ENCODE measurements at places on chromosomes 16 and 17.

DNA sequence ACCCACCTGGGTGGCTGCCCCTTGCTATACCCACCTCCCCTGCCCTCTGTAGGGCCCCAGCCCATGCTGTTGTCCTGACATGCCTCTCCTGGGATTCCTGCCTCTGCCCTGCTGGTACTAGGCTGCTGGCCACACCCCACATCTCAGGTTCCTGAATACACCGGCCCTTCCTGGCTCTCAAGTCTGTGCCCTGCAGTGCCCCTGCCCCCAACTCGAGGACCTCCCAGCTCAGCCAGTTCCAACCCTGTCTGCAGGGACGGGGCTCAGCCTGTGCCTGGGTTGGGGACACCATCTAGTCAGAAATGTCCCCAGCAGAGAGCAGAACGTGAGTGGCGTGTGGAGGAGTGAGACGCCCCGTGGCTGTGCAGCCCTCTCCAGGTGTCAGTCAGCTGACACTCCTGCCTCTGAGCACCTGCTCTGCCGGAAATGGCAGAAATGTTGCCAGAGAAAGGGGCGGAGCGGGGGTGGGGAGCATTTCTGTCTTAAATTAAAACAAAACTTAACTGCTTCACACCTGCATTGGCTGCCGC is 28.7 kb downstream of the ACSF3 start:
- DNase-seq: peak; percentile 51

DNA sequence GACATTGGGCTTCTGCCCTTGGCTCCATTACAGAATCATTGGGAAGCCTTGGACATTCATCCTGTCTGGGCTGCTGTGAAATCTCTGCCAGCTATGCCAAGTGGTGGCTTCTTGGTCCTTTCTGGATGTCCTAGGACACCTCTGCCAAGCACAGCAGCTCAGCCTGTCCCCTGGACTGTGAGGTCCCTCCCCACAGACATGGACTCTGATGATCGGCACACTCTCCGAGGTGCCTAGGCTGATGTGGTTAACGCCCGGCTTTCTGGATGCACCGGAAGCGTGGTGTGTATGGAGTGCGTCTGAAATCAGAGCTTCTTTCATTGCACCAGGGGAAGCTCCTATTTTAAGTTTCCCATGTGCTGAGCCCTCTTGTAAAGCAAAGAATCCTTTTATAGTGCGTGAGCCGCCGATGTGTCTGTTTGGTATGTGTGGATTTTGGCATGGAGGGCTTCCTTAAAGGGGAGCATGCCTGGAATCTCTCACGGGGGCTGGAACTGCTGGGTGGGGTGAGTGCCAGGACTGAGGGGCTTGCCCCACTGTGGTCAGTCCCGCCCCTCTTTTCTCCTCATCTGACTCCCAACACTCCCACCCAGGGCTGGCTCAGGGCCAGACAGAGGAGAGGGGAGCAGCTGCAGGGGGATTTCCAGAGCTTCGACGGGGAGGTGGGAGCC is 7.0 kb upstream of the ARHGAP23 start:
- DNase-seq: no peak

DNA sequence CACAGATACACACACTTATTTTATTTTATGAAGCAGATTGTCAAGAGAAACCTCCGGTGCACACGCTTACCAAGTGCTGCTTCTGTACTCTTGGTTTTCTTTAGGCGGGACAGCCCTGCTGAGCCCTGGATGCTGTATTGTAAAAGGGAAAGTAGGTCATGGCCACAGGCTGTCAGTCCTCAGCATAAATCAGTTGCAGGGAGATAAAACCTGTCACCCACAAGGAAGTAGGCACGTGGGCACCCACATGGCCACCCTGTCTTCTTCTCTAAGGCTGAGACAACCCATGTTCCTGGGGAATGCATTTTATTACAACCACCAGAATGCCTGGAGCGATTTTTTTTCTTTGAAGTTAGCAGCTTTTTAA is 59.3 kb downstream of the ASIC2 start:
- DNase-seq: no peak

GRCh38 chr17:40371261-40371929 is 6.9 kb upstream of the GJD3 start:
- DNase-seq: no peak

DNA sequence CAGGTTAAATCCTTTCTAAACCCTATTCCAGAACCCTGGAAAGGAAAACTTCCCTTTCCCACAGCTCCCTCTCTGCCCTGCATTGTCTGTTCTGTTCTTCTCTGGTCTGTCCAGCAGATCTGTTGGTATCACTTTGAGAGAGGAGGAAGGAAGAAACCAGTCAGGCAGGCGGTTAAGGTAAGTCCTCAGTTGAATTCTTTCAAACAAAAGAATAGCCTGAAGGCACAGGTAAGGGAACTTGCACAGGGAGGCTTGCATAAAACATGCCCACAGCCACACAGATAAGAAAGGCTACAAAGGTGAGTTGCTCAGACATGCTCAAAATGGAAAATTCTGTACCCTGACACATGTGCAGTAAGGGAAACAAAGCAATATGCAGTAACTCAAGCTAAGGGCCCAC is 595.7 kb upstream of the CDH5 start:
- no peak for DNase-seq

- no peak for DNase-seq
These were observed 821.1 kb upstream of the EEF2KMT start for GRCh38 chr16:5918567-5919130.

DNA sequence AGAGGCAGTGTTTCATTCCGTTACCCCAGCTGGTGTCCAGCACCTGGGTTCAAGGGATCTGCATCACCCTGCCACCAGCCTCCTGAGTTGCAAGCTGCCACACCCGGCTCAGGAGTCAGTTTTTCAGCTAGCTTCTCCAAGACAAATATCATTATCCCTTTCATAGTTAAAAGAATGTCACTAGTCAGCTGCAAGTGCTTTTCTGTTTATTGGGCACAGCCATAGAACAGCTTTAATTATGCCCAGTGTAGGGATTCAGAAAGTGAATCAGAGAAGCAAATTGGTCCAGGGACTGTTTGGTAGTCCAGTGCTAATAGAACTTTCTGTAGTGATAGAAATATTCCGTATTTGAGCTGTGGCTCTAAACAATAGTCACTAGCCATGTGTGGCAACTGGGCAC is 2.9 kb upstream of the AOC3 start:
- no peak for DNase-seq

GRCh38 chr17:82299452-82299851 is 18.0 kb downstream of the CD7 start:
- no peak for DNase-seq

DNA sequence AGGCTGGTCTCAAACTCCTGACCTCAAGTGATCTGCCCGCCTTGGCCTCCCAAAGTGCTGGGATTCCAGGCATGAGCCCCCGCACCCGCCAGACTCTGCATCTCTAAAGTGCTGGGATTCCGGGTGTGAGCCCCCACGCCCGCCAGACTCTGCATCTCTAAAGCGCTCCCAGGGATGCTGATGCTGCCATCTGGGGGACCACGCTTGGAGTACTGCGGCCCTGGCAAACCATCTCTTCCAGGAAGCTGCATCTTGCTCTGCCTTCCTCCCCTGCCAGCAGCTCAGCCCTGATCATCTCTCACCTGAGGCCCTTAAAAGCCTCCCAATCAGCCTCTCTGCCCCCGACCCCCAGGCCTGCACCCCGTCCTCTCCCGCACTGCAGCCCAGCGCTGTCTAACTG is 4.1 kb downstream of the CEP295NL start:
- DNase-seq: no peak

DNA sequence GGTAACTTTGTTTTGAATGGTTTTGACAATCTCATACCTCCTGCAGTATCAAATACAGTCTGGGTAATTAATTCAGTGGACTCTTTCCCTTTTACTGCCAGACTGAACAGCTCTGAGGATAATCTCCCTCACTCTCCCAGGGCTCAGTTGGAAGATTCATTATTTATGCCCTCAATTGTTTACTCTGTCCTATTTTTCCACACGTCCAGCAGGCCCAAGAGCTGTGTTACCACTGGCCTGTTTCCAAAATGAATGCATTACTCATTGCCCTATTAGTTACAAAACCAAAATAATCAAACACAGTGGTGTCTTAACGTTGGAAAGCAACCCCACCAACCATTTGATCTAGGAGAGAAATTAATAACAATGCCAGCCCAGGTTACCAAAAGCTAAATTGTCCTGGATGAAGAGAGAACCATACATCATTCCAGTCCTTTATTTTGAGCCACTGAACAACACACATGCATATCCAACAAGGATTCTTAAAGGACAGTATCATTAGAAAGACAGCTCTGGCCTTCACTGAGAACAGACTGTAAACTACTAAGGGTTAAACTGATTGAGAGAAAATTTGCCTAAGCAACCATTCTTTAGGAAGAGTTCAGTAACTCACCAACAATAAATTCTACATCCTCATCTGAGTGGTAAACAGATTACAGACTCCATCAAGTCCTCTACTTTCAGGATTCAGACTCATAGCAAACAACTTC is 34.5 kb downstream of the FAM222B start:
- no peak for DNase-seq

DNA sequence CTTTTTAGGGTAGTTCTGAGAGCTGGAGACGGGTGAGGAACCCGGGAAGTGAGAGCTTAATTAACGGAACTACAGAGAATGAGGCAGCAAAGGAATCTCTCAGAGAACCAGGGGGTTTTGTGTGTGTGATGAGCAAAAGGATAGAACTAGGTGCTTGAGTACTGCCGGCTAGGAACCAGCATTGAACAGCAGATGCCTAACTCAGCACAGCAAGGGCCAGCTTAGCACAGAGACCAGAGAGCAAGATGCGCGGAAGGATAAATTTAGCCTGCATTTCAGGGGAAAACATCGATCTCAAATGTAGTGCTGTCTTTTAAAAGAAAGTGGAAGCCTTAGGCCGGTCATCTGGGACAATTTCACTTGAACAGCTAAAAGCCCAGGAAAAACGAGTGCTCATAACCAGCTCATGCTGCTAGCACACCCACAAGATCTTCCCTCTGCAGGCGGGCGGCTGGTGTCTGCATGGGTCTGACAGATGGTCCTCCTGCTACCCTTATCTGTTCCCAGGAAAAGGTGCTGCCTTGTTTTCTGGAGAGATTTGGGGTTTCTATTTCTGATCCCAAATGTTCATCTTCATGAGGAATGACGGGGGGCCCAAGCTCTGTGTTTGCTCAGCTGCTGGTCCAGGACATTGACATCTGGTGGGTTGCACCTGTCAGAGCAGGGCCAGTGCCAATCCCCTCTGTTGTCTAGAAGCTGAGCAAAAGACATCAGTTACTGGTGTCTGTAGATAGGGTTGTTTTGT is 103.9 kb downstream of the SOCS1 start:
- peak; percentile 69 for DNase-seq

GRCh38 chr17:2685696-2686095 is 25.9 kb downstream of the CLUH start:
- DNase-seq: no peak

- DNase-seq: no peak
These were observed 86.9 kb upstream of the CBX4 start for GRCh38 chr17:79926142-79926604.

DNA sequence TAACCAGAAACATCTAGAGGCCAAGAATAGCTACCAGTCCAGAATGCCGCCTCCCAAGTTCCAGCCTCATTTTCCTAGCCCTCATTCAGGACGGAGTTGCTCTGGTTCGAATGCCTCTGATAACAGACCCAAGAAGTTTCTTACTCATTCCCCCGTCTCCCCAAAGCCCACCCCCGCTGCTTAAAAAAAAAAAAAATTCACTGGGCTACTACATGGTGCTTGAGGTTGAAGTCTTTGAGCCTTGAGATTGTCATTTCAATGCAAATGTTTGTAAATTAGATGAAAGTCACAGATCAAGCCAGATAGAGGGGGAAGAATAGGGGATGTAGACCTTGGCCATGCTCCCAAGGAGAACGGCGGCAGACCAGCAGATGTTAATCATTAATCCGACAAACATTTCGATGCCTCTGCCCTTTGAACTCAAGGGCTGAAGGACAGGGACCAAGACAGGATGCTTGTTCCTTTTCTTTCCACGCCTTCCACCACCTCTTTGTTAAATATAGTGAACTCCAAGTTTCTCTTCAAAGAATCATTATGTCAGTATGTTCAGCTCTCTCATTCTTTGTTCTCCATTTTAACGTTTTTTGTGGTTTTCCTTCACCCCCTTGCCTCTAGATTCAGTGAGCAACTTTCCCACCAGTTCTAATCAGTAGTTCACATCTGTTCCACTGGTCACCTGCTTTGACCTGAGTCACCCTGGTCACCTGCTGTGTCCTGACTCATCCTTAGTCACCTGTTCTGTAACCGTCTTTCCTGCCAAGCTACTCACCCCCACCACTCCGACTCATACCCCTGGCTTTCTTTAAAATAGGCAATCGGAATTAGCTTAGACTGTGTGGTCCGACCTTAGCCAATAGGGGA is 190.3 kb downstream of the CPPED1 start:
- no peak for DNase-seq

GRCh38 chr17:9371019-9371418 is 204.6 kb downstream of the STX8 start:
- DNase-seq: peak; percentile 84

DNA sequence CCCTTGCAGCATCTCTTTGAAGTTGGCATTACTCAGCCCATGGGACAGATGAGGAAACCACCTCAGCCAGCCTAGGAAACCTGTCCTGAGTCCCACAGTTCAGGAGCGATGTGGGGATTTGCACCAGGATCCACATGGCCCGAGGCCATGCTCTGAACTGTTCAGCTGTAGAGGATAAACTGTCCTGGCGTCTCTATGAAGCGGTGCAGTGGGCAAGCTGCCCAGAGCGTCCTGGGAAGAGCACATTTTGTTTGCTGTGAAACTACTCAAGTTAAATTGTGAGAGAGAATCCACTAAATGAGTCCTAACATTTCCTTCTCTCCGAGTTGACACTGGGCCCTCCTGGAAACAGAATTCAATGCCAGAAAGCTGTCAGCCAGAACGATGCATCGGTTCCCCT is 276.6 kb upstream of the TNRC6C start:
- DNase-seq: no peak

Data from NCI-H1105 (cell line).